ENCODE measurements at places on chromosomes 2 and 18.

DNA sequence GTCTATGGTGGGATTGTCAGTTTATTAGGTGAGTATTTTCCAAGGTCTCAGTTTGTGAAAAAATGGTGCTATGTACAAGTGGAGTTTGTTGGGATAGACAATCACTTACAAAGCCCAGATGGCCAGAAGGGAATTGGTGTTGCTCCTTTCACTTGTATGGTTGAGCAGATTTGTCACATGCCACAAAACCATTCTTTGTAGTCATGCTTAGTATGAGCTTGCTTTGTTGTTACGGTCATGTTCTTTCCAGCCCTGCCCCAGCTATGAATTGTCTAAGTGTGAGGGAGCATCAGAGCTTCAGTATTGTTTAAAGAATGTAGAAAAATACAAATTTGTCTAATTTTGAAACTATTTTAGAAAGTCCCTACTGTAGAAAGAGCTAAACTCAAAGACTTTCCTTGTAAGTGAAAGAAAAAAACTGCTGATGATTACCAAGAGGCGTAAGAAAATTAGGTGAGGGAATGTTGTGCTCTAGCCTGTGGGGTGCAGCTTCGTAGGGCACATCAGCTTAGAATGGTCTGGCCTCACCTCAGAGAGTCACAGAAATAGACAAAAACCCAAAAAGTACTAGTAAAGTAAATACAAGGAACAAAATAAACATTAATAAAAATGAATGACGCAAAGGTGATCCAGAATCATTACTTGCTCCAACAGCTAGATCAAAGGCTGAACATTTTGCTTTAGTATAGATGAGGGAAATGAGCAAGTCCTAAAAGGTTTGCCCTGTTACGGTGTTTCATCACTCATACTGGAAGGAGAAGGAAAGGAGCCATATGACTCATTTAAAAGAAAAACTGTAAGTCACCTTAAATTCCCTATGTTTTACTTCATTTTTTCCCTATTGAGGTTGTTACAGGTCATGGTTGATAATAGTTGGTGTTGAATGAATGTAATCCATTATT is 9.2 kb downstream of the TGIF1 start:
- DNase-seq = no peak

DNA sequence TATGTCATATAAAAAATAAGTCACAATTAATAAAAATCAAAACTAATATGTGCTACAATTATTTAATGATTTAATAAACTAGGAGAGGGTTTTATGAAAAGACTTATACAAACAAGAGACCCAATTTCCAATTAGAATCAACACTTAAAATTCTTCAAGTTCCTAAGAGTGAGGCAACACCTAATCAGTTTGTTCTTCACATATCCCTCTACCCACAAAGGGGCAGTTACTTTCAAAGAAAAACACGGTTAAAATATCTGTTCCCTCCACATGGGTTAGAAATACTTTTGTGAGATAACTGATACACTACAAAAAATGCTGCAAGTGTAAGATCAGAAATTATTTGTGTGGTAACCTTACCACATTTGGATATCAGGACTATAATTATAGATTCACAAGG is 357.0 kb downstream of the ERBB4 start:
- DNase-seq = no peak

- DNase-seq = no peak
Measured at GRCh38 chr2:38697116-38697840, 31.4 kb downstream of the GALM start.

DNA sequence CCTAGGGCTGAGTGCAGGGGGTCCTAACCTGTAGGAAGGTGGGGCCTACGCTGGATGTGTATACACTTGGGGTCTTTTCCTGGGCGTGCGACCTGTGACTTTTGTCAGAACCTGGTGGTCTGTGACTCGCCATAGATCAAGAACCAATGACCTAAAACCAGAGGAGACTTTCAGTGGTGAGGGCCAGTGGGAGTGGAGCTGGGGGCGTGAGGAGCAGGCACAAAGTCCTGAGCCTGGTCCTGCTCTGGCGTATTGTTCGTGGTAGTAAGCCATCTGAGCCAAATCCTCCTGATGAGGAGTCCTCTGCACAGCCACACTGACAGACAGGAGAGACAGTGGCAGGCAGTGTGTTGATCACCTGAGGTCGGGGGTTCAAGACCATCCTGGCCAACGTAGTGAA is 8.9 kb downstream of the INPP4A start:
- no peak for DNase-seq

DNA sequence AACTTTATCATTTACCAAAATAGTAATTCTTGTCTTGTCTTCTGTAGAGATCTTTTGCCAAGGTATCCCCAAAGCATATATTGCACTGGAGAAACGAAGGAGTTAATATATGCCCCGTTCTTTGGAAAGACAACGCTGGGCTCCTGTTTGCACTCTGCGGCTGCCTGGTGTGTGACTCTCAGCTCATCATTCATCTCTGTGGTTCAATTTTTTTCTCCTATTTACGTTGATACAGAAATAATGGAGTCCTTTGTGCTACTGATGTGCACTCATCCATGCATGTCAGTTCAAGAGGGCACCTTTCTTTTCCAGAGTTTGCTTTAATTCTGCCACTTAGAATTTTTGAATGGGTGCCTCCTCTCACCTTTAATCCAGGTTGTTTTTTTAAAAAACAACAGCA is 655.5 kb downstream of the DCDC2C start:
- DNase-seq = no peak

Measured in stimulated activated CD4-positive, alpha-beta T cell treated with anti-CD3 and anti-CD28 coated beads, Interleukin-1b, Interleukin-23, amount 100 ng/mL, for 1 hour (primary cell).